ENCODE measurements at places on chromosomes 7 and 10. TPM values are rescaled to one million over a fixed set of nuclear protein-coding genes. Genes with fewer than 3 reads are reported as not detected.

Gene SFMBT2
- 2.6 TPM for total RNA-seq

Gene RBP4
- total RNA-seq: not detected

Gene C10orf120
- total RNA-seq: not detected

Gene SHH
- 1.4 TPM for total RNA-seq

Gene UTF1
- total RNA-seq: not detected

Gene TSPAN15
- 81.9 TPM for total RNA-seq

Gene SPRN
- not detected for total RNA-seq

Gene HSPA12A
- total RNA-seq: 8.8 TPM

Gene EVX1
- total RNA-seq: not detected

Gene FKBP9
- total RNA-seq: 106 TPM

Gene PNLIPRP3
- not detected for total RNA-seq

Gene WDR37
- 16.8 TPM for total RNA-seq

Gene ACSM6
- not detected for total RNA-seq

Gene PSD
- 6.3 TPM for total RNA-seq

Gene GTF2IRD1
- total RNA-seq: 11.6 TPM

Gene CDK14
- 74.3 TPM for total RNA-seq

Gene ELFN1
- total RNA-seq: 0.80 TPM

Gene NCAPG2
- 7.5 TPM for total RNA-seq

Gene ANKRD26
- total RNA-seq: 40.4 TPM

Gene OLAH
- total RNA-seq: not detected

Gene CYP3A4
- 16.5 TPM for total RNA-seq

Gene COL28A1
- 1.4 TPM for total RNA-seq

Gene DHTKD1
- total RNA-seq: 22.1 TPM

Gene TEX36
- total RNA-seq: not detected

Gene KCND2
- total RNA-seq: not detected

Gene LIPK
- total RNA-seq: not detected

Gene FRMPD2
- total RNA-seq: not detected

Gene GAD2
- total RNA-seq: not detected

Gene UPK3B
- total RNA-seq: 1.4 TPM

Gene STEAP4
- 2.9 TPM for total RNA-seq

Gene TRPV5
- total RNA-seq: not detected

Gene PPP1R17
- not detected for total RNA-seq

Gene PPP1R3C
- 4.1 TPM for total RNA-seq

Gene RGR
- not detected for total RNA-seq

Gene LIPN
- total RNA-seq: not detected

Gene CDNF
- total RNA-seq: 3.1 TPM

Gene LRRC18
- total RNA-seq: not detected

Gene AFAP1L2
- 16.8 TPM for total RNA-seq

Gene ZWINT
- 16.5 TPM for total RNA-seq

Gene GPR26
- not detected for total RNA-seq

Gene OR2A1
- not detected for total RNA-seq

Gene MAT1A
- not detected for total RNA-seq

Gene ADRB1
- total RNA-seq: 4.6 TPM

Gene CUBN
- 329 TPM for total RNA-seq

Gene FOXI2
- total RNA-seq: not detected

Gene GNG11
- total RNA-seq: 2.9 TPM

Gene CELF2
- 20.5 TPM for total RNA-seq

Gene UFSP1
- total RNA-seq: 4.1 TPM

Gene SPDYE9
- not detected for total RNA-seq

Gene FFAR4
- not detected for total RNA-seq

Gene BMI1
- total RNA-seq: 17.7 TPM

Measured in Peyer's patch (tissue), 4 donors.